ENCODE measurements at places on chromosomes 6 and 20. TPM values are rescaled to one million over a fixed set of nuclear protein-coding genes. Genes with fewer than 3 reads are reported as not detected.

Gene C6orf52
- 1.1 TPM for total RNA-seq

GRCh38 chr20:64226686-64227580 is 28.6 kb upstream of the PCMTD2 start:
- no peak for DNase-seq

Gene TBC1D22B
- 11.1 TPM for total RNA-seq

GRCh38 chr6:36519352-36519751 is 27.9 kb downstream of the STK38 start:
- DNase-seq = no peak

DNA sequence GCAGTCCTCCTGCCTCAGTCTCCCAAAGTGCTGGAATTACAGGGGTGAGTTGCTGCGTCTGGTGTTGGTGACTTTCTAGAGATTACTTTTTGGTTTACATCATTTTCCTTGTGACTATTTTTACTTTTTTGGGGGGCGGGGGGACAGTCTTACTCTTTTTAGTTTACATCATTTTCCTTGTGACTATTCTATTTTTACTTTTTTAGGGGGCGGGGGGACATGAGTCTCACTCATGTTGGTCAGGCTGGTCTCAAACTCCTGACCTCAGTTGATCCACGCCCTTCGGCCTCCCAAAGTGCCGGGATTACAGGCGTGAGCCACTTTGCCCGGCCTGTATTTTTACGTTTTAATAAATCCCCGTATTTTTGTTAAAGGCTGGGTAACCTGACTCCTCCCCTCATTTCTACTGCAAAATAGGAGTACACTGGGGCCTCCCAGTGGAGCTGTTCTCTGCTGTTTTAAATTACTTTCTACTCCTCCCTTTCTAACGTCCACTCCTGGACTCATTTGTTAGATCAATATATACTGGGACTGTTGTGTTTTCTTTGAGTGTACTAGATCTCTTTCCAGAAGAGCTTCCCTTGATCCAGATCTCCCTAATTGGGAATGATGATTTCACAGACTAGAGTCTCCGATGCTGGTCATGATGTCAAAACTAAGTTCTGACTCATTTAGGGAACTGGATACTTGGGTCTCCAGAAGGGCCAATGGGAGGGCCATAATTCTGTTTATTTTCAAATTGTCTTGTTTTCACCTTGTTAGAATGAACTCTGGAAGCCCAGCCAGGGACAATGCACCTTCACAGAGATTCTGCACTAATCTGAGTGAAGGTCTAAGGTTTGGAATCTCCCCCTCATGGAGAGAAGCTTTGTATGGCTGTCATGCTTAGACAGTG is 9.2 kb downstream of the HSPA1B start:
- no peak for DNase-seq

Gene RAD21L1
- not detected for total RNA-seq

Gene ZNF391
- 3.5 TPM for total RNA-seq

GRCh38 chr6:4581468-4582385 is 194.5 kb upstream of the CDYL start:
- peak; percentile 59 for DNase-seq

DNA sequence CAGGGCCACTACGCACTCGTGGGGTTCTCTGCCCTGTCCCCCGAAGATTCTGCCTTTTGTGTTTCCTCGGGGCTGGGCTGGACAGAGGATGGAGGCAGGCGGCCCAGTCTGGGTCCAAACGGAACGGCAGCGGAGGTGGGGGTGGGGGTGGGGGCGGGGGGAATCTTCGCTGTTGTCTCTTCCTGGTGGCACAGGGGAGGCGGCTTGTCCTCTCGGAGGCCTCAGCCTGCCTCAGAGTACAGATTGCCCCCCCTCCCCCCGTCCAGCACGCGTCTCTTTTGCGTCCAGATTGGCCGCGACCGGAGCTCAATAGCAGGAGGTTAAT is 1.4 kb upstream of the INSM1 start:
- no peak for DNase-seq
